ENCODE measurements at places on chromosomes 1 and 21. TPM values are rescaled to one million over a fixed set of nuclear protein-coding genes. Genes with fewer than 3 reads are reported as not detected.

Gene CELF3
- 33.0 TPM for total RNA-seq

Gene OR2T11
- total RNA-seq, result not detected

Gene MIA3
- total RNA-seq, result 46.5 TPM

Gene ST6GALNAC5
- 60.7 TPM for total RNA-seq

Gene CIART
- total RNA-seq, result 2.0 TPM

Gene PRAMEF1
- total RNA-seq, result not detected

Gene HSD3B1
- not detected for total RNA-seq

Gene TNNI3K
- total RNA-seq, result 17.1 TPM

Gene PTPN22
- 0.82 TPM for total RNA-seq
